ENCODE measurements at places on chromosomes 13 and 19.

- DNase-seq = no peak
Measured at GRCh38 chr13:99421758-99422585, 79.3 kb upstream of the TM9SF2 start.

DNA sequence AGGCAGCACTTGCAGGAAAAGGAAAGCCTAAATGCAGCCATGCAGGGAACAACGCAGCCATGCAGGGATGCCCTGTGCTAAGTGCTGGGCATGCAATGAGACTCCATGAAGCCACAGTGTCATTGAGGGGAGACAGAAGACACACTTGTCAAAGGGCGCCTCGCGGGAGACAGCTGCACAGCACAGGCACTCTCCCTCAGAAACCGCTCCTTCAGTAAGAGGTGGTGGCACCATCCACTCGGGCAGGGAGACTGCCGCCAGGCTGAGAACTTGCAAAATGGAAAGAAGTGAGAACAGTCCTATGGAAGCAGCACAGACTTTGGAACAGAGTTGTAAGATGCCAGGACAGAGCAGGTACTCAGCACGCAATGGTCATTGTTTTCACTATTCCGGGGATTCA, 51.1 kb downstream of the GGACT start:
- no peak for DNase-seq

DNA sequence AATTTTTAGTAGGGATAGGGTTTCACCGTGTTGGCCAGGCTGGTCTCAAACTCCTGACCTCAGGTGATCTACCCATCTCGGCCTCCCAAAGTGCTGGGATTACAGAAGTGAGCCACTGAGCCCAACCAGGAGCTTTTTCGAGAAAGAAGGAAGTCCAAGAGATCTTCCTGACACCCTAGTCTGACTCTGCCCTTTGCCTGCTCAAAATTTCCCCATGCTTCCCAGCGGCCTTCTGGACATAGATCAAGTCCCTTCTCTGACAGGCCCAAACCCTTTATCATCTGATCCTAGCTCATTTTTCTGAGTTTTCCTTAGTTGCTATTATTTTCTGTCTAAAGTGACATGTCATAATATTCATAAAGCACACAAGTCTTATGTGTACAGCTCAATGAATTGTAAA, 1.5 kb upstream of the BAX start:
- DNase-seq = no peak

DNA sequence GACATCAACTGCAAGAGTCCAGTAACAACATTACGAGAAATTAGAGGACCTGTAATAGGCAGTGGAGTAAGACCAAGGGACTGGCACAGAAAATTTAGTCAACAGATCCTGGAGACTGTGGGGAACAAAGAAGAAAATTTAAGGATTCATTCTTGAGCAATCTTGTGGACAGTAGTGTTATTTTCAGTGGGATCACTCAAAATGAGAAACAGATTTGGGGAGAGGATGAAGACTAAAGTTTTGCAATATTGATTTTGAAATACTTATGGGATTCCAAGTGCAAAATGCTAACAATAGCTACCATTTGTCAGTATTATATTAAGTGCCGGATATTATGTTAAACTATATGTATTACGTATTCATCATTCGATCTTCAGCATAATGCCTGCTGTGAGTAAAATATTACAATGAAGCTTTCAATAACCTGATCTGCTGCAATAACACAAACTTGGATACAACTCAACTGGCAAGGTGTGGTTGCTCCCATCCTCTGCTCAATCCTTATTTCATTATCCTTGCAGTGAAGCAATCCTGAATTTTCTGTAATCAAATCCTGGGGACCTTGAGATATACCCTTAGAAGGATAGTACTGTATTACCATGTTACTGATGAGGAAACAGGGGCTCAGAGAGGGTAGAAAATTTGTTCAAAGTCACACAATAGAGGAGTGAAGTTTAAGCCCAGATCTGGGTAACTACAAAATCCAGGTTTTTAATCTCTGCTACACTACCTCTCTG, 84.2 kb downstream of the SACS start:
- no peak for DNase-seq

All from stimulated activated CD4-positive, alpha-beta T cell treated with anti-CD3 and anti-CD28 coated beads, TNF-alpha, amount 100 ng/mL, for 1 hour (primary cell).